ENCODE measurements at places on chromosomes 7 and 10. TPM values are rescaled to one million over a fixed set of nuclear protein-coding genes. Genes with fewer than 3 reads are reported as not detected.

DNA sequence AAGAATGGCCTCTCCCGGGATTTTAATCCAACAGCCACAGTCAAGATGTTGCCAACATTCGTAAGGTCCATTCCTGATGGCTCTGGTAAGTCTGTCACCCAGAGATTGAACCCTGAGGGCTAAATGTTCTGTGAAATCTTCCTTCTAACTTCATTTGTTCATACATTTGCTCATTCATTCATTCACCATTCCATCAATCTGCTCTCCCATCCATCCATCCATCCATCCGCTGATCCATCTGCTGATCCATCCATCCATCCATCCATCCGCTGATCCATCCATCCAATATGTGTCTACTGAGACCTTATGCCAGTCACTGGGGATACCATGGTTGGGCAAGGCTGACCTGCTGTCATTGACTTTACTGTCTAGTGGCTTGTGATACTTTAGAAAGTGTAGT lies 65.6 kb downstream of the HK1 start:
- no peaks in the 10 kb centered on the region for H3K4me1 ChIP-seq
- H3K36me3 ChIP-seq, result no peaks in the 10 kb centered on the region
- no peak overlapping the region for H3K27ac ChIP-seq

- H3K4me1 ChIP-seq, result no peaks in the 10 kb centered on the region
- no peak overlapping the region for H3K4me3 ChIP-seq
- H3K36me3 ChIP-seq, result no peaks in the 10 kb centered on the region
- DNase-seq, result no peak
- no peaks in the 10 kb centered on the region for H3K27me3 ChIP-seq
- no peak overlapping the region for H3K27ac ChIP-seq
Observed at GRCh38 chr7:38300175-38300574, 26.7 kb upstream of the TARP start.

- no peaks in the 10 kb centered on the region for H3K27me3 ChIP-seq
- H3K4me3 ChIP-seq, result no peak overlapping the region
- no peaks in the 10 kb centered on the region for H3K36me3 ChIP-seq
- H3K27ac ChIP-seq, result peak overlapping the region; percentile 41
- DNase-seq, result peak; percentile 39
Observed at GRCh38 chr7:22841954-22842353, 19.3 kb upstream of the TOMM7 start.

DNA sequence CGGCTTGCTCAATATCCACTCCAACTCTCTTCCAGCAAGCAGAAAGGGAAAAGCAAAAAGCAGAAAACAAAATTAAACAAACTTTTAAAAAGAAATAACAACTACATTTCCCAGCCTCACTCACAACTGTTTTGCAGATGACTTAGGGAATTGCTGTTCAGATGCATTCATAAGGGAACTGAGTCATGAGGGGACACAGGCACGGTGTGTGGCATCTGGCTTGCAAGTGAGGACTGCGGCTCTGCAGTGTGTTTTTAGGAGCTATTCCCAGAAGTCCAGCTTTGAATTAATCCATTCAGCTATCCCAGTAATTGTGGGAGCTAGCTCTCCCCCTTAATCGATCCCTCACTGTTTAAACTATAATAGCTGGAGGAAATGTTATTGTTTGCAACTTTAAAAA lies 30.3 kb downstream of the PTN start:
- H3K27me3 ChIP-seq, result no peaks in the 10 kb centered on the region
- H3K4me1 ChIP-seq, result no peaks in the 10 kb centered on the region
- no peaks in the 10 kb centered on the region for H3K36me3 ChIP-seq
- no peak overlapping the region for H3K4me3 ChIP-seq
- no peak overlapping the region for H3K27ac ChIP-seq

DNA sequence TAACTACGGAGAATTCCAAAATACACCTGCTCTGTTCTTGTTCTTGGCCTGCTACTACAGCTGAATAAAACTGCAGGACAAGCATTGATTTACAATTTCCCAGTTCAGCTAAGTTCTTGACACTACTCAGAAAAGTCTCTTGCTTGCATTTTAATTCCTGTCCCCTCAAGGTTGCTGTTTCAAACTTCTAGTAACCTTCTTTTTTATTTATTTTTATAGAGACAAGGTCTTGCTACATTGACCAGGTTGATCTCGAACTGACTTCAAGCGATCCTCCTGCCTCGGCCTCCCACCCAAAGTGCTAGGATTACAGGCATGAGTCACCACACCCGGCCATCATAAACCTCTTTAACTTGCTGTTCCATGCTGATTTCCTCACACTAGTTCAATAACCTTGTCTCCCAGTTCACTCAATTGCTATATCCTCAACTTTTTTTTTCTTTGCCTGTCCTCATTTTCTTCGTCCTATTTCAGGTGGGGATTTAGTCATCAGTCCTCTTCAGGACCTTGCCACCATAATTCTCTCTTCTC lies 79.9 kb downstream of the ARHGAP21 start:
- H3K27me3 ChIP-seq, result no peaks in the 10 kb centered on the region
- H3K36me3 ChIP-seq, result no peaks in the 10 kb centered on the region
- DNase-seq, result no peak
- H3K27ac ChIP-seq, result no peak overlapping the region
- H3K4me3 ChIP-seq, result no peak overlapping the region

- DNase-seq, result no peak
- no peak overlapping the region for H3K27ac ChIP-seq
- no peaks in the 10 kb centered on the region for H3K36me3 ChIP-seq
- no peaks in the 10 kb centered on the region for H3K27me3 ChIP-seq
- no peak overlapping the region for H3K4me3 ChIP-seq
Observed at GRCh38 chr10:34396663-34397062, 418.4 kb downstream of the PARD3 start.

- DNase-seq, result no peak
- no peaks in the 10 kb centered on the region for H3K4me1 ChIP-seq
- H3K36me3 ChIP-seq, result no peaks in the 10 kb centered on the region
- no peaks in the 10 kb centered on the region for H3K27me3 ChIP-seq
- no peak overlapping the region for H3K27ac ChIP-seq
Observed at GRCh38 chr7:145692237-145692950, 424.2 kb upstream of the CNTNAP2 start.

DNA sequence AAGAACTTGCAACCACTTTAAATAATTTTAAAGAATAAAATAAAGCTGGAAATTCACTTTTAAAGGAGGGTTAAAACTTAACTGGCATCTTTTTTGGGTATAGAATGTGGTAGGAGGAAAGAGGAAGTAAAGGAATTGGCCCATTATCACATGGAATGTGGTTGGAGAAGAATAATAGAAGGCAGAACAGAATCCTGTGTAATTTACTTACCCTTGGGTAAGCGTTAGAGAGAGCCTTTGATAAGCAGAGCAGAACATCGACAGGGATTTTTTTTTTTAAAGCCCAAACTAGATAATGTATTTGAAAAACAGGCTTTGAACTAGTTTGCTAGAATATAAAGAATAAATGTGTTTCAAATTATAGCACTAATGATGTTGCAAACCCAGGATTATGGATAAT lies 199.8 kb upstream of the KIAA1217 start:
- no peak for DNase-seq
- H3K4me1 ChIP-seq, result no peaks in the 10 kb centered on the region
- no peak overlapping the region for H3K4me3 ChIP-seq
- H3K27me3 ChIP-seq, result no peaks in the 10 kb centered on the region

GRCh38 chr10:126806498-126806897 lies 98.7 kb upstream of the DOCK1 start:
- DNase-seq, result no peak
- H3K4me1 ChIP-seq, result no peaks in the 10 kb centered on the region
- no peak overlapping the region for H3K4me3 ChIP-seq
- H3K27ac ChIP-seq, result no peak overlapping the region

GRCh38 chr10:129024046-129024445 lies 443.0 kb upstream of the MGMT start:
- H3K36me3 ChIP-seq, result no peaks in the 10 kb centered on the region
- H3K27ac ChIP-seq, result no peak overlapping the region
- H3K4me3 ChIP-seq, result no peak overlapping the region
- no peaks in the 10 kb centered on the region for H3K27me3 ChIP-seq

GRCh38 chr10:118523775-118524174 lies 71.7 kb downstream of the PRLHR start:
- H3K27ac ChIP-seq, result no peak overlapping the region
- no peaks in the 10 kb centered on the region for H3K27me3 ChIP-seq
- H3K4me1 ChIP-seq, result no peaks in the 10 kb centered on the region

- H3K27me3 ChIP-seq, result no peaks in the 10 kb centered on the region
- DNase-seq, result no peak
- no peak overlapping the region for H3K4me3 ChIP-seq
- no peaks in the 10 kb centered on the region for H3K4me1 ChIP-seq
- H3K27ac ChIP-seq, result no peak overlapping the region
- H3K36me3 ChIP-seq, result no peaks in the 10 kb centered on the region
Observed at GRCh38 chr10:91144961-91145360, 75.5 kb upstream of the PCGF5 start.

DNA sequence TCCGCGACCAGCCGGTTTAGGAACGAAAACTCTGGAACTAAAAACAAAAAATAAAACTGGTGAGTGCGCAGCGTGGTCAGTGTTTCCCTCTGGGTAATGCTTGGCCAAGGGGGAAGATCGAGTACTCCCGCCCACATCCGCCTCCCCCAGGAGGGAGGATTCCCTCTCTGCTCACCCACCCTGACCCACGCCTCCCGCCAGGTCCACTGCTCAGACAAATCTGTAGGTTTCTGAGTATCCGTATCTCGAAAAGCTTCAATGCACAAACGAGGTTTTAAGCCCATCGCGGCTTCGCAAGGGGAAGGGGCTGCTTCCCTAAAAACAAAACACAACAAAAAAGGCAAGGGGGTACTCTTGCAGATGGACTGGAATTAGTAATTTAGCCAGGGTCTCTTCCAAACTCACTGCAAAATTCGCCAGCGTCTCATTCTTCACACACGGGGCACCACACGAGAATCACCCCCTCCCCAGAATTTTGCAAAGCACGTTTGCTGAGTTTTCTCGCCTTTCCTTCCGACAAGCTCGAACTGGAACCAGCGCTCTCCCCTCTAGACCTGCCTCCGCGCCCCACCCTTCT lies 75.2 kb downstream of the INSIG1 start:
- H3K27ac ChIP-seq, result no peak overlapping the region
- H3K27me3 ChIP-seq, result peaks cover 70% of the 10 kb centered on the region
- H3K4me1 ChIP-seq, result no peaks in the 10 kb centered on the region
- H3K36me3 ChIP-seq, result no peaks in the 10 kb centered on the region

- H3K4me3 ChIP-seq, result no peak overlapping the region
- DNase-seq, result no peak
- H3K36me3 ChIP-seq, result no peaks in the 10 kb centered on the region
- no peaks in the 10 kb centered on the region for H3K4me1 ChIP-seq
Observed at GRCh38 chr10:11864727-11865126, 41.6 kb downstream of the PROSER2 start.

- no peak overlapping the region for H3K27ac ChIP-seq
- H3K27me3 ChIP-seq, result no peaks in the 10 kb centered on the region
- DNase-seq, result no peak
Observed at GRCh38 chr7:150380463-150380862, 1.3 kb downstream of the ZNF775 start.

GRCh38 chr10:70599319-70599718 lies 3.2 kb downstream of the PRF1 start:
- DNase-seq, result no peak
- no peaks in the 10 kb centered on the region for H3K36me3 ChIP-seq
- H3K4me3 ChIP-seq, result no peak overlapping the region
- H3K4me1 ChIP-seq, result no peaks in the 10 kb centered on the region

DNA sequence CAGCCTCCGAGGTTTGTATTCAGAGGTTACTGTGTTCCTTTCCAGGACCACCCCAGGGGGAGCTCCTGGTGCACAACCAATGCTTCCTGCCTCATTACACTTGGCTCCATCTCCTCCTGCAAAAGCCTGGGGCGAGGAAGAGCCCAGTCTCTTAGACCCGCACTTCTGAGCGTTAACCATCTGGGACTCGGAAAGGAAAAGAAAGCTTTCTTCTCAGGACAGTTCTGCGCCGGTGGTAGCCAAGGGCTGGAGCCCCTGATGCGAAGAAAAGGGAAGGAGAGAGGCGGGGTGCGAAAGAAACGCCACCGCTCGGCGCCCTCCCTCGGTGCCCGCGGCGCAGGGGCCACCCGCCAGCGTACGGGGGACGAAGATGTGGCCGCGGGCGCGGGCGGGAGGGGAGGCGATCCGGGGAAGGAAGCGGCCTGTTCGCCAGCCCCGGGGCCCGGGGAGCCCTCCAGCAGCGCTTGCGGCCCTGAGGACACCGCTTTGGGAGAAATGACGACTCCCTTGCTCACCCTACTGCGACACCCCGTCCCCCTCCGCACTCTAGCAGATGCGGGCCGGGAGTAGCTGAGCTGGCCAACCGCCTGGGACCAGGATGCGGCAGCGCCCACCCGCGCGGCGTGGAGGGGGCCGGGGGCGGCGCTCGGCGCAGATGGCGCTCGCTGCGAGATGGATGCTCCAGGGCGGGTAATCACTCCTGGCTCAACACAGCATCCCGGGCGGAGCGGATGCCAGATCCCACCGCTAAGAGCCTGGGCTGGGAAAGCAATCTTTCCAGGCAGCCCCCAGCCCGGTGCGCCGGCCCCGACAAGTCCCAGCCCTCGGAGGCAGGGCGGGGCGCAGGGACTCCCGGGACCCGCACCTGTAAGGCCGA lies 1.3 kb downstream of the NRCAM start:
- H3K27me3 ChIP-seq, result peaks cover 3% of the 10 kb centered on the region
- peaks cover 9% of the 10 kb centered on the region for H3K4me1 ChIP-seq
- no peak for DNase-seq
- no peaks in the 10 kb centered on the region for H3K36me3 ChIP-seq
- no peak overlapping the region for H3K27ac ChIP-seq
- H3K4me3 ChIP-seq, result peak overlapping the region; percentile 19

- H3K4me1 ChIP-seq, result peaks cover 2% of the 10 kb centered on the region
- H3K36me3 ChIP-seq, result no peaks in the 10 kb centered on the region
- H3K27me3 ChIP-seq, result no peaks in the 10 kb centered on the region
- DNase-seq, result no peak
- H3K27ac ChIP-seq, result no peak overlapping the region
Observed at GRCh38 chr7:100467638-100468373, 3.7 kb upstream of the SPACDR start.

DNA sequence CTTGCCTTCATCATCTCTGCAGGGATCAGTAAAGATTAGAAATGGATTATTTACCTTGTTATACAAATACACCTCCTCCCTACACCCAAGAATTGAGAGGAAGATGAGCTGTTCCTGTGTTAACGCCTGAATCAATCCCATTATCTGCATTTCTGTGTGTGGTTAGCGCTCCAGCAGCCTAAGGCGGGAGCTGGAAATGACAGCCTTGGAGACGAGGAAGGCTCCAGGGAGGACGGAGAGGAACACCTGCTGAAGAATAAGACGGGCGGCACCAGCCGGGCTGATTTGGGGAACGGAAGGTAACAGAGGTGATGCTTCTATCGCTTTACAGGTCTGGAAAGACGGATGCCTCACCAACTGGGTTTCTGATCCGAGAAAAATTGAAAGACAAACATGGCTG lies 34.2 kb upstream of the DDC start:
- no peaks in the 10 kb centered on the region for H3K4me1 ChIP-seq
- DNase-seq, result no peak

- no peaks in the 10 kb centered on the region for H3K27me3 ChIP-seq
- no peaks in the 10 kb centered on the region for H3K4me1 ChIP-seq
- no peak for DNase-seq
- H3K4me3 ChIP-seq, result no peak overlapping the region
- no peaks in the 10 kb centered on the region for H3K36me3 ChIP-seq
Observed at GRCh38 chr10:79331709-79332108, 15.6 kb upstream of the PPIF start.

UMAD1 gene
- total RNA-seq, result 1.3 TPM

TAS2R3 gene
- not detected for total RNA-seq

MYL10 gene
- not detected for total RNA-seq

ATOH7 gene
- total RNA-seq, result not detected

LIPJ gene
- total RNA-seq, result 0.59 TPM

ZNF488 gene
- total RNA-seq, result 0.21 TPM

PDAP1 gene
- total RNA-seq, result 39.9 TPM

GOLGA7B gene
- total RNA-seq, result 0.09 TPM

SKIDA1 gene
- 1.6 TPM for total RNA-seq

OR6V1 gene
- total RNA-seq, result not detected

TFR2 gene
- total RNA-seq, result not detected

DPP6 gene
- total RNA-seq, result 4.1 TPM

TAS2R40 gene
- not detected for total RNA-seq

ADCY1 gene
- not detected for total RNA-seq
